Esophagus squamous epithelium (tissue), 5 donors: ENCODE measurements at places on chromosomes 6 and 20.

DNA sequence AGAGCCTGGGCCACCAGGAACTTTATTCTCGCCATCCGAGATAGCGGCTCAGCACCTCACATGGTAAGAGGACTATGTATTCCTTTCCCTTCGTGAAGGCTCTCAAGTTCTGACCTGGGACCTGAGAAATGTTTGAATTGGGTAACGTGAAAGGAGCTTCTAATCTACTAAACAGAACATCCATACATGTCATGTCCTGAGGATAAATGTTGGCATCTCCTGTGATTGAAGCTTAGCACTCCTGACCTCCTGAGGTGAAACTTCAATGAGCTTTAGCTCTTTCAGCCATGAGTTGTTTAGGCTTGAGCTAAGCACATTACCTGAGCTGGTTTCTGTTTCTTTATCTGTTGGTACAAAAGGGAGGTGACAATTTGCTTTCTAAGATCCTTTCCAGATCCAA, 280.9 kb downstream of the PACRG start:
- no peaks in the 10 kb centered on the region for H3K36me3 ChIP-seq
- no peaks in the 10 kb centered on the region for H3K27me3 ChIP-seq
- DNase-seq, result no peak
- H3K4me1 ChIP-seq, result no peaks in the 10 kb centered on the region
- no peak overlapping the region for H3K27ac ChIP-seq

DNA sequence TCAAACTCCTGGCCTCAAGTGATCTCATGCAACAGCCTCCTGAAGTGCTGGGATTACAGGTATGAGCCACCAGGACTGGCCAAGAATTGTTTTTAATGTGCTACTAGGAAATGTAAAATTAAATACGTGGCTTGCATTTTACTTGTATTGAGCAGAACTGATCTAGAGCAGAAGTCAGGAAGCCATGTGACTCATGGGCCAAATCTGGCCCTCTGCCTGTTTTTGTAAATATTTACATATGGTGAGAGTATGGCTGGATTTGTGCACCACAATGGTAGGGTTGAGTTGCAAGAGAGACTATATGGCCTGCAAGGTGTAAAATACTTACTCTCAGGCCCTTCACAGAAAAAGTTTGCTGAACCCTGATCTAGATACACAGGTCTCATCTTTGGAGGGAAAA, 75.8 kb downstream of the LAMP5 start:
- no peak overlapping the region for H3K4me3 ChIP-seq
- H3K27me3 ChIP-seq, result no peaks in the 10 kb centered on the region
- no peak overlapping the region for H3K27ac ChIP-seq

- DNase-seq, result no peak
- peaks cover 53% of the 10 kb centered on the region for H3K4me1 ChIP-seq
- no peak overlapping the region for H3K4me3 ChIP-seq
- H3K27me3 ChIP-seq, result no peaks in the 10 kb centered on the region
These were observed 100.5 kb upstream of the SASH1 start for GRCh38 chr6:148242180-148242579.

DNA sequence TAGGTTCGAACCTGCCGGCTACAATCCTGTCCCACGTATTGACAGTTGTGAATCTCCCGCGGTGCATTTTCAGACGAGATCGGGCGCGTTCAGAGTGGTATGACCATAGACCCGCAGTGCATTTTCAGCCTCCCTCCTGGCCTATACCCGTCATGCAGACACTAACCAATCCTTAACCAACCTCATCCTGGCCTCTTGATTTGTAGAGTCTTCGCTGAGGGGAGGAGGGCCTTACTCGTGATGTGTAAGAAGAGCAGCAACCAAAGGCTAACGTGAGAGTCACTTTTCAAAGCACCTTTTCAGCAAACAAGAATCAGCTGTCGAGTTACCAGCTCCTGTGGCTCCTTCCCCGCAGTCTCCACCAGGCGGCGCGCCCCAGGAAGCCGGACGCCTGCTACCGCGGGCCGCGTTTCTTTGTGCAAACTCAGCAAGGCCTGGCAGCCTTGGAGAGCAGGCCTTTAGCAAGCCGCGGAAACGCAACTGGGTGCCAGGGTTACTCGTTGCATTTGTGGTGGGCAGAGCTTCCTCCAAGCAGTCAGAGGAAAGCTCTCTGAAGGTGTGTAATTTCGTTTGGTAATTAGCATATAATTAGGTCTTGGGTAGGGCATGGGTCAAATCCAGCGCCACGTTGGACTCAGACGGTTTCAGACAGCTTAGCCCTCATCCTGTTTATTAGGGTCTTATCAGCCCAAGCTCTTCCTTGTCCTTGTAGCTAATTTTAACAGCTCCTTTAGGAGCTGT, 139.8 kb downstream of the OR2B2 start:
- H3K4me1 ChIP-seq, result no peaks in the 10 kb centered on the region
- H3K36me3 ChIP-seq, result no peaks in the 10 kb centered on the region
- DNase-seq, result peak; percentile 38
- peak overlapping the region; percentile 13 for H3K4me3 ChIP-seq
- H3K27me3 ChIP-seq, result no peaks in the 10 kb centered on the region

GRCh38 chr20:62637521-62638054, 4.7 kb upstream of the SLCO4A1 start:
- no peak overlapping the region for H3K4me3 ChIP-seq
- H3K27ac ChIP-seq, result no peak overlapping the region
- no peak for DNase-seq
- no peaks in the 10 kb centered on the region for H3K36me3 ChIP-seq

DNA sequence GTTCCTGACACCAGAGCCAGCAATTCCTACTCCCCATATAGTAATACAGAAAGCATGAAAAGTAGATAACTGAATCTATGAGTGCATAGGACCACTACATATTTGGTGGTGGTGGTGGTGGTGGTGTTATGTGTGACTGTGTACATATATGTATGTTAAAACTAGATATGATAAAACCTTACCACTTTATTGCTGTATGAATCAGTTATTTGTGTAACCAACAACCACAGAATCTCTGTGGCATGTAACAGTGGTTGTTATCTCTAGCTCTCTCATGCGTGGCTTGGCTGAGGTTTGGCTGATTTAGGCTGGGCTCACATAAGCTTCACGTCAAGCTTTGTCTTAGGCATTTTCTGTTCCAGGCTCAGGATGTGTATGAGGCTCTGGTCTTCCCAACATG, 55.7 kb downstream of the PLCB1 start:
- no peaks in the 10 kb centered on the region for H3K4me1 ChIP-seq
- no peak for DNase-seq
- H3K27me3 ChIP-seq, result no peaks in the 10 kb centered on the region
- H3K27ac ChIP-seq, result no peak overlapping the region
- H3K4me3 ChIP-seq, result no peak overlapping the region

DNA sequence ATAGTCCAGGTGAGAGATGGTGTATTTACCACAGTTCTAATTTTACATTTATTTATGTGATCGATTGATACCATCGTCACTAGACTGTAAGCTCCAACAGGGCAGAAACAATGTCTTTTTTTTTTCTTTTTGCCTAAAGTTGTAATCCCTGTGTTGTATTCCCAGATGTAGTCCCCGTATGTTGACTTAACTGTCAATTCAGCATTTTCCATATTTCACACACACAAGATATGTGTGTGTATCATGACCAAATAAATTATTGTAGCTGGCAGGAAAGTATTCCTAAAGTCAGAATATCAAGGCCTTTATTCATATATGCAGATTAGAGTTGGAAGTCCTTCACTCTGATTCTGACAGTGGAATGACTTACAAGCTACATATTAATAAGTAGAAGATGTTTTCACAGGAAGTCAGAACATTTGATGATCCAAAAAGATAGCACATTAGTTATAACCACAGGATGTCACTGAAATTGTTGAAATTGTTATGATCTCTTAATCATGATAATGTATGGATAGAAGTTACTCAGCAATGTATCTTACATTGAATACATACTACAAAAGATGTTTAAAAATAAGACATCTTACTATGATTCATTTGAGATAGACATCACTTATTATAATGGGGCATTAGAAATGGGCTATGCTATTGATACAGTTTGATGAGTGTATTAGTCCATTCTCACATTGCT, 10.6 kb downstream of the RNF182 start:
- no peak overlapping the region for H3K27ac ChIP-seq
- no peaks in the 10 kb centered on the region for H3K27me3 ChIP-seq
- DNase-seq, result no peak
- no peak overlapping the region for H3K4me3 ChIP-seq
- H3K4me1 ChIP-seq, result no peaks in the 10 kb centered on the region
